ENCODE measurements at places on chromosomes 4 and X. TPM values are rescaled to one million over a fixed set of nuclear protein-coding genes. Genes with fewer than 3 reads are reported as not detected.

XK gene
- 0.12 TPM for total RNA-seq

DNA sequence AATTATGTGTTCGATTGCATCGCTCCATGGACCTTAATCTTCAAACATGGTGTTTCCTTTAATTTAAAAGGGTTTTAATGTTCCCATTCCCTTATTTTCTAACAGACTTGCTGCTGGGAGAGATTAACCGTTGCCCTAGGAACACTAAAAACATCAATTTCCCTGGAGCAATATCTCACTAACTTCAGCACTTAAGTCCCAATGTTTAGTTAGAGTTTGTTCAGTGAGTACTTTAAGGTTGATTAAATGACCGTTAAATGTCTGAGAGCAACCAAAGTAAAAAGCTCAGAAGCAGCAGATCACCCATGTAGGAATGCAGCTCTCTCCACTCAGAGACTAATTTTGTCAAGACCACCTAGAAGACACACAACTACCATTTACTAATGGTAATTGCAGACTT lies 111.2 kb upstream of the PDE5A start:
- no peak overlapping the region for H3K27ac ChIP-seq
- no peaks in the 10 kb centered on the region for H3K27me3 ChIP-seq
- H3K4me1 ChIP-seq = peaks cover 4% of the 10 kb centered on the region
- H3K36me3 ChIP-seq = no peaks in the 10 kb centered on the region
- H3K4me3 ChIP-seq = no peak overlapping the region

GRCh38 chr4:185999207-185999606 lies 69.7 kb upstream of the TLR3 start:
- H3K27me3 ChIP-seq = no peaks in the 10 kb centered on the region
- H3K36me3 ChIP-seq = no peaks in the 10 kb centered on the region
- no peak for DNase-seq
- H3K4me1 ChIP-seq = no peaks in the 10 kb centered on the region

GUCY1A1 gene
- total RNA-seq = 0.75 TPM

YIPF7 gene
- 0.47 TPM for total RNA-seq

DNA sequence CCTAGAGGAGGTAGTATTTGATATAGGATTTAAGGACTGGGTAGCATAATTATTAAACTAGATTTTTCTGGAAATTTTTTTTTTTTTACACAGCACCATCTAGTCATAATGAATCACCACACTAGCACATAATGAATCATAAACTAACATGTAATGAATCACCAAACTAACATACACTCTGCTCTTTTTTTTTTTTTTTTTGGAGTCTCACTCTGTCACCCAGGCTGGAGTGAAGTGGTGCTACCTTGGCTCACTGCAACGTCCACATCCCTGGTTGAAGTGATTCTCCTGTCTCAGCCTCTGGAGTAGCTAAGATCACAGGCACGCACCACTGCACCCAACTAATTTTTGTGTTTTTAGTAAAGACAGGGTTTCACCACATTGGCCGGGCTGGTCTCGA lies 92.5 kb downstream of the FAM13A start:
- H3K27ac ChIP-seq = no peak overlapping the region
- peaks cover 4% of the 10 kb centered on the region for H3K36me3 ChIP-seq
- H3K27me3 ChIP-seq = no peaks in the 10 kb centered on the region
- peaks cover 7% of the 10 kb centered on the region for H3K4me1 ChIP-seq
- DNase-seq = no peak

TLR6 gene
- 0.19 TPM for total RNA-seq

- no peaks in the 10 kb centered on the region for H3K27me3 ChIP-seq
- DNase-seq = no peak
- H3K27ac ChIP-seq = no peak overlapping the region
- peaks cover 4% of the 10 kb centered on the region for H3K4me1 ChIP-seq
Observed at GRCh38 chrX:6015423-6015822, 213.2 kb downstream of the NLGN4X start.

DNA sequence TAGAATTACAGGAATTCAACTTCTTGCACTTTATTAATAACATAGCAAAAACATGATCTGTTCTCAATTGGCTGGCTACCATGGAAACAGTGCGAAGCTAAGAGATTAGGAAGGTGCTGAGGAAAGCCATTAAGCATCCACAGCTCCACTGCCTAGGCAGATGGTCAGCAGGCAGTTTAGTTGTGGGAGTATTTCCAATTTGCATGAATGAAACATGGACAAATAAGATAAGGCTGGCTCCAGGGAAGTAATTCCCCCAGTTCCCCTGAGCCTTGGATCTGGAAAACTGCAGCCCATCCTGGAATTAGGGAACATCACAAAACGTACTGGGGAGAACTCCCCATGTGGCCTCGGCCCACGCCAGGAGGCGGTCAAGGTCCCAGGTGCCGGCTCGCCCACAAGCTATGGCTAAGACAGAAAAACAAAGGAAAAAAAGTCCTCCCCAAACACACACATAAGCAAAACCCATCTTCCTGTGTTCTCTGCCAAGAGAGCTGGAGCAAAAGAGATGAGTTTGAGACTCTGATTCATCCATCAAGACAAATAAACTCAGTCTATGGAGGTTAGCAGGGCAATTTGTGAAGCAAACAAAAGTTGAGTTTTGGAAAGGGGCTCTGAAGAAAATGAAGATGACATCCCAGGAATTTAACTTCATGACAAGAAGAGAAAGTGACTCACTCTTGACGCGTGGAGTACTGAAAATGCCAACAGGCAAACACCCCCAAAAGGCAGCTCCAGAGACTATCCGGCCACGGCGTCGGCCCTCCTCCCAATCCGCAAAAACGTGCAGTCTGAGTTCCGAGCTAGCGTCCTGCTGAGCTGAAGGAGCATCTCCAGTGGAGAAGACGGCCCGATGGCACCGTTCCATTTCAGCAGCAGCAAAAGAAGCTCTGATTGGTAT lies 45.1 kb downstream of the IGFBP7 start:
- no peak overlapping the region for H3K27ac ChIP-seq
- no peak overlapping the region for H3K4me3 ChIP-seq
- H3K36me3 ChIP-seq = no peaks in the 10 kb centered on the region
- DNase-seq = no peak
- H3K4me1 ChIP-seq = peaks cover 4% of the 10 kb centered on the region

SMR3B gene
- total RNA-seq = not detected

GRCh38 chr4:89140168-89140759 lies 28.9 kb downstream of the TIGD2 start:
- H3K27ac ChIP-seq = no peak overlapping the region
- no peaks in the 10 kb centered on the region for H3K4me1 ChIP-seq
- H3K27me3 ChIP-seq = no peaks in the 10 kb centered on the region
- DNase-seq = no peak

- no peaks in the 10 kb centered on the region for H3K36me3 ChIP-seq
- H3K27me3 ChIP-seq = no peaks in the 10 kb centered on the region
- H3K4me3 ChIP-seq = no peak overlapping the region
- H3K4me1 ChIP-seq = peaks cover 6% of the 10 kb centered on the region
- DNase-seq = no peak
Observed at GRCh38 chr4:94673961-94674360, 83.8 kb upstream of the BMPR1B start.

GRCh38 chrX:97876697-97877407 lies 993.1 kb downstream of the RPA4 start:
- DNase-seq = no peak
- H3K4me3 ChIP-seq = no peak overlapping the region
- no peaks in the 10 kb centered on the region for H3K36me3 ChIP-seq
- no peaks in the 10 kb centered on the region for H3K4me1 ChIP-seq

DNA sequence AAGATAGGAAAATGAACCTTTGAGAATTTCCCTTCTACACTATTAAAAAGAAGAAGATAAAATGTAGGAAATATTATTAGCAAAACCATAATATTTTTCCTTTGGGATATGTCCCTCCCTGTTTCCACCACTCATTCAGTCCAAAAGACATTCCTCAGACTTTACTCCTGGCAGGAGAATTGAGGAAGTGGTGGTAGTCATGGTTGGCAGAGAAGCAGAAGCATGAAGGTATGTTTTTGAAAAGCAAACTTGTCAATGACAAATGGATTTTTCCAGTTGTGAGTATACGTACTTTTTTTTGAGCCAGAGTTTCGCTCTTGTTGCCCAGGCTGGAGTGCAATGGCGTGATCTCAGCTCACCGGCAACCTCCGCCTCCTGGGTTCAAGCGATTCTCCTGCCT lies 13.7 kb downstream of the STAG2 start:
- no peaks in the 10 kb centered on the region for H3K27me3 ChIP-seq
- DNase-seq = no peak
- H3K4me1 ChIP-seq = peaks cover 21% of the 10 kb centered on the region
- H3K36me3 ChIP-seq = peaks cover 2% of the 10 kb centered on the region
- H3K27ac ChIP-seq = no peak overlapping the region

DNA sequence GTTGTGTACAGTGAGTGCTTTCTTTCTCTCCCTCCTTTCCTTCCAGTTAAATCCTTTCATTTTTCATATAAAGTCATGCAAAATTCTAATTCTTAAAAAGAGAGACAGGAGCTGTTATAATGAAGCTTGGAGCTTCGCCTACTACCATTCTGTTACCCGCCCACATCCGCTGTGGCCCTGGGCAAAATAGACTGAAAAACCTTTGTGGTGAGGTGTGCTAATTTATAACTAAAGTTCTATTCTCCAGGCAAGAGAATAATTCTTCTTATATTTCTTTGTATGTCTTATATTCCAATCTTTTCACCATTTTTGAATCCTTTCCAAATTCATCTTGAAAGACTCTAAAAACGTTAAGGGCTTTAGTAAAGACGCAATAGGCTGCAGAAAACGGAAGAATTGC lies 7.0 kb downstream of the QRFPR start:
- peaks cover 35% of the 10 kb centered on the region for H3K27me3 ChIP-seq
- no peaks in the 10 kb centered on the region for H3K4me1 ChIP-seq
- no peak for DNase-seq
- H3K36me3 ChIP-seq = no peaks in the 10 kb centered on the region
- H3K4me3 ChIP-seq = no peak overlapping the region
- no peak overlapping the region for H3K27ac ChIP-seq

MAGED4B gene
- 175 TPM for total RNA-seq

FGG gene
- not detected for total RNA-seq

DNA sequence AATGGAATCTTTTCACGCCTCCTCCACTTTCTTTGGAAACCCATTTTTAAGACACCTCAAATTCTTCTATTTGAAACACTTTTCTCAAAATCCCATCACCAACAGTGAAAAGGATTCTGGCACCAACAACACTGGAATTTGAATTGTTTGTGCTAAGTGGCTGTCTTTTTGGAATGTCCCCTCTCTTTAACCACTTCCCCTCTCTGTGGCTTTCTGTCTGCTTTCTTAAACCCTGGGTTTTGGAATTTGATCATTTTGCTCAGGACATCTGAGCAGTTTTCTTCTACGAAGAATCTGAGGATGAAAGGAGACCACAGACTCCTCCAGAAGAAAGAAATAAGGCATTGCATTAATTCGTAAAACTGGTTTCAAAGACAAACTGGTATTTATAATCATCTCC lies 89.0 kb downstream of the MXRA5 start:
- no peak overlapping the region for H3K27ac ChIP-seq
- H3K27me3 ChIP-seq = no peaks in the 10 kb centered on the region
- no peaks in the 10 kb centered on the region for H3K4me1 ChIP-seq
- H3K36me3 ChIP-seq = no peaks in the 10 kb centered on the region

GRCh38 chr4:140718241-140718952 lies 37.8 kb downstream of the TBC1D9 start:
- H3K4me3 ChIP-seq = no peak overlapping the region
- no peaks in the 10 kb centered on the region for H3K27me3 ChIP-seq
- no peak for DNase-seq
- H3K4me1 ChIP-seq = peaks cover 4% of the 10 kb centered on the region
- H3K36me3 ChIP-seq = no peaks in the 10 kb centered on the region

DNA sequence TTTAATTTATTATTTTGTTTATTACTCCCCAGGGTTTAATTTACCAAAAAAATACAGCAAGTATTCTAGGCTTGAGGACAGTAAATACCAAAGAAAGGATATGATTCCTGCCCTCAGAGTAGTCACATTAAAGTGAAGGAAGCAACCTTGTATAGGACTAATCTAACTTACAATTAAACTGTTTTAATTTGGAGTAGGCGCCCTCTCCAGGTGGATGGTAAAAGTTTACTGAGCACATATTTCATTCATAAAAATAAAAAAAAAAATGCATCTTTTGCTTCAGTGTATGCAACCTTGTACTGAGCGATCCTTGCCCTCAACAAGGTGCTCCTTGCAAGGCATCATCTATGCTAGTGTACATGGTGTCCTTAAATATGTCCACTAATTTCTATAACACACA lies 72.0 kb upstream of the MAGEB16 start:
- no peak for DNase-seq
- no peaks in the 10 kb centered on the region for H3K4me1 ChIP-seq
- no peaks in the 10 kb centered on the region for H3K27me3 ChIP-seq

CENPVL1 gene
- total RNA-seq = 1.3 TPM

XKRX gene
- 0.41 TPM for total RNA-seq

ARFIP1 gene
- 40.2 TPM for total RNA-seq

LUZP4 gene
- not detected for total RNA-seq

GRCh38 chr4:8312976-8313375 lies 43.4 kb downstream of the HTRA3 start:
- H3K4me3 ChIP-seq = no peak overlapping the region
- no peak overlapping the region for H3K27ac ChIP-seq
- DNase-seq = no peak
- no peaks in the 10 kb centered on the region for H3K27me3 ChIP-seq

DNA sequence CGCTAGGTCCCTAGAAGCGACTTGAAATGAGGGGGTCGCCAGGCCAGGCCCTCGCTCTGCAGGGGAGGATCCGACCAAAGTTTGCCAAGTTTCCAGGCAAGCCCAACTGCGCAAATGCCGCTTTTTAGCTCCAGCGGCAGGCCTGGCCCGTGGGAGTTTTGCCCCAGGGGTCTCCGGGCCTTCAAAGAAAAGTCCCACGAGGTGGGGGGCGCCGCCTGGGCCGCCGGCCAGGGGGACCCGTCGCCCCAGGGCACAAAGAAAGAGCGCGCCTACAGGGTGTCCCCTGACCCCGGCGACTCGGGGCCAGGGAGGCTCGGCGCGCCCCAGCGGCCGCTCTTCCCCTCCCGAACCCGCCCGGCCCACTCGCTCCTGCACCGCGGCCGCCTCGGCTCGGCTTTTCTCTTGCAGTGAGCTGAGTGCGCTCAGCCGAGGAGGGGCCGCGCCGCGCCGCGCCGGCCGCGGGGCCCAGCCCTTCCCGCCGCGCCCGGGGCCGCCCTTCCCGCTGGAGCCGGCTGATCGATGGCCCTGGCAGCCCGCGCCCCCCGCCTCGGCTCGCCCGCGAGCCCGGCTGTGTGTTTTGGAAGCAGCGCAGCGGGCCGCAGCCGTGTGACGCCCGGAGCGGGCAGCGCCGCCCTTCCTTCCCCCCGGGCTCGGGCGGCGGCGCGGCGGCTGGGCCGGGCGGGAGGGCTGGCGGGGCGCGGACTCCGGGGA lies 754 bp upstream of the KLF3 start:
- no peaks in the 10 kb centered on the region for H3K27me3 ChIP-seq
- H3K36me3 ChIP-seq = peaks cover 5% of the 10 kb centered on the region
- peak; percentile 51 for DNase-seq
- peak overlapping the region; percentile 94 for H3K27ac ChIP-seq
- peaks cover 48% of the 10 kb centered on the region for H3K4me1 ChIP-seq
- peak overlapping the region; percentile 91 for H3K4me3 ChIP-seq

SOX3 gene
- 205 TPM for total RNA-seq
